ENCODE measurements at places on chromosomes 16 and 17. TPM values are rescaled to one million over a fixed set of nuclear protein-coding genes. Genes with fewer than 3 reads are reported as not detected.

KDM6B gene
- total RNA-seq: 17.5 TPM

ABCC3 gene
- total RNA-seq: 22.1 TPM

TRPV2 gene
- 2.2 TPM for total RNA-seq

RNF222 gene
- total RNA-seq: not detected

CCDC78 gene
- total RNA-seq: 3.9 TPM

ZNF287 gene
- 9.4 TPM for total RNA-seq

CENPN gene
- 32.3 TPM for total RNA-seq

HID1 gene
- total RNA-seq: 0.55 TPM

PFAS gene
- 52.6 TPM for total RNA-seq

SULT1A2 gene
- not detected for total RNA-seq

MT4 gene
- total RNA-seq: not detected

PIK3R6 gene
- total RNA-seq: not detected

RCVRN gene
- not detected for total RNA-seq

TRPV3 gene
- 0.46 TPM for total RNA-seq

ZNF785 gene
- 7.3 TPM for total RNA-seq

SEPTIN12 gene
- not detected for total RNA-seq

PPP1R1B gene
- not detected for total RNA-seq

SMTNL2 gene
- not detected for total RNA-seq

RASL10B gene
- 1.9 TPM for total RNA-seq

SLC12A4 gene
- 98.3 TPM for total RNA-seq

SSTR5 gene
- total RNA-seq: not detected

RNPS1 gene
- 162 TPM for total RNA-seq

NEK8 gene
- total RNA-seq: 2.1 TPM

SCARF1 gene
- 0.13 TPM for total RNA-seq

PRR29 gene
- not detected for total RNA-seq

PDILT gene
- not detected for total RNA-seq

CDK3 gene
- total RNA-seq: 1.7 TPM

CDYL2 gene
- 16.3 TPM for total RNA-seq

FBXO31 gene
- 25.9 TPM for total RNA-seq

TBX2 gene
- 41.4 TPM for total RNA-seq

OR1G1 gene
- total RNA-seq: not detected

NUDT21 gene
- total RNA-seq: 122 TPM
